ENCODE measurements at places on chromosomes 5 and 9. TPM values are rescaled to one million over a fixed set of nuclear protein-coding genes. Genes with fewer than 3 reads are reported as not detected.

SPAG8 gene
- not detected for total RNA-seq

MSH3 gene
- total RNA-seq, result 11.3 TPM

PRKACG gene
- total RNA-seq, result not detected

INVS gene
- 13.3 TPM for total RNA-seq

PCDHGA11 gene
- total RNA-seq, result 4.2 TPM

All from esophagus squamous epithelium (tissue), 5 donors.